ENCODE measurements at places on chromosomes 2 and 18.

- DNase-seq = no peak
Measured at GRCh38 chr2:130917006-130917688, 80.4 kb downstream of the ARHGEF4 start.

- no peak for DNase-seq
Measured at GRCh38 chr18:34857320-34857719, 147.2 kb downstream of the DTNA start.

- DNase-seq = peak; percentile 19
Measured at GRCh38 chr18:57353940-57354461, 1.6 kb downstream of the ST8SIA3 start.

GRCh38 chr18:25229081-25229480 is 122.9 kb downstream of the ZNF521 start:
- DNase-seq = no peak

- no peak for DNase-seq
Measured at GRCh38 chr2:209648714-209649113, 122.9 kb upstream of the UNC80 start.

DNA sequence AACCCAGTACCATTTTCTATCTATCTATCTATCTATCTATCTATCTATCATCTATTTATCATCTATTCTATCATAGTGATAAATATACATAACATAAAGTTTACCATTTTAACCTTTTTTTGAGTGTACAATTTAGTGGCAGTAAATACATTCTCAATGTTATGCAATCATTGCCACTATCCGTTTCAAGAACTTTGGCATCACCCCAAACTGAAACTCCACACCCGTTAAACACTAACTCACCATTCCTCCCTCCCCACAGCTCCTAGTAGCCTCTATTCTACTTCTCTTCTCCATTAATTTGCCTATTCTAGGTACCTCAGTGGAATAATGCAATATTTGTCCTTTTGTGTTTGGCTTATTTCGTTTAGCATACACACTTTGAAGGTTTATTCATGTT is 82.5 kb upstream of the KCNE4 start:
- DNase-seq = no peak

DNA sequence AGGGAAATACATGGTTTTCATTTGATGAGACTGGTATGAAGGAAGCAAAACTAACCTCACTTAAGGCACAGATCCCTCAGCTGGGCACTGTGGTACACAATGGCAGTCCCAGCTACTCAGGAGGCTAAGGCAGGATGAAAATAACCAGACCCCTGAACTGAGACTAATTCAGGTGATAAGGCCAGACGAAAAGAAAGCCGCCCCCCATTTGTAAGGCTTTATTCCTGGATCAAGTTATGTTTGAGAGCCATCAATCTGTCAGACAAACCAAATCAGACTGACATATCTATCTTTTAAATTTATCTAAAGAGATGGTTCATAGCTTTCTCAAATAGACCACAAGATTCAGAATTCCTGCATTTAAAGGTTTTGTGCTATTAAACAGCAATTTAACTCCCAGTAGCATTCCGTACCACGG is 4.1 kb downstream of the SRSF7 start:
- DNase-seq = no peak

GRCh38 chr2:160022162-160022561 is 40.3 kb downstream of the PLA2R1 start:
- DNase-seq = no peak

DNA sequence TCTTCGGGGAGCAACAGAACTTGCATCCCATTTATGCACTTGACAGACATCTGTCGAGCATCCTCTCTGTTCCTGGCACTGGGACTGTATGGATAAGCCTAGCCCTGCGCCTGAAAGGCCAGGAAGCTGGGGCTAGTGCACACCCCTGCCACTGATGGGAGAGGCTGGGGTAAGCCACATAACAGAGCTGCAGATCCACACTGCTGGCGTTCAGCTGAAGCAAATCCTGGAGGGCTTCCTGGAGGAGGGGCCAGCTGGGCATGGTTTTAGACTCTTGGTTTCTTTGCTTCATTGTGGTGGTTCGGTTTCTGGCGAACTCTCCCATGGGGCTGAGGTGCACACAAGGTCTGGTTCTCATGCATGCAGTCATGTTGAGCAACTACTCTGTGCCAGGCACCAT is 45.5 kb upstream of the FOSL2 start:
- DNase-seq = no peak

DNA sequence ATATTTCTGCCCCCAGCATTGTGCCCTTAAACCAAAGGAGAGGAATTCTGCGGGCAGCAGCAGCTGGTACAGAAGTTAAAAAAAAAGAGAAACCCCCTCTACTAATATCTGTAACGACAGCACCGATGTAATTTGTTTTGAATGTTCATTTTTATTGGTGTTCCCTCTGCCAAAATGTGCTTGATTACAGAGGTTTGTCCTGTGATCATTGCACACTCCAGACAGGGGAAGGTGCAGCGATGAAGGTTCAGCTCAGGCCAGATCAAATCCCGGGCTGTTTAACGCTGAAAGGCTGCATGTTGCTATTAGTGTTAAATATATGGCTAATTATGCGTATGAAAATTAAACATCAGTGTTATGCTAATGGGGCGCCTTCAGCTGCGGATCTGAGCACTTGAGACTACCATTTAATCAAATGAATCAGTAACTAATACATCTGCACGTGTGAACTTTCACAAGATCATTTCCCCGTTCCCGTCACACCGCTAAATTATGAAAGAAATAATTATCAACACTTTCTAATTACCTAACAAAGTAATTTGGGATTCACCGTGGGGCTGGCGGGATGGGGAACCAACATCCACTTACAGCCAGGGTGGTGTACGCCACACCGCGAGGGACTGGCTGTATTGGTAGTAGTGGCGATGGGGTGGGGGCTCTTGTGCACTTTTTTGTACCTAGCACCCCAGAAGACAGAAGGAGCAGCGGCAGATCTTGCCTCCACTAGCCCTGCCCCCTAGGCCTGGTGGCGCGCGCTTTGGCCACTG is 1.5 kb upstream of the DLX1 start:
- peak; percentile 21 for DNase-seq

GRCh38 chr2:237496428-237496827 is 9.4 kb downstream of the MLPH start:
- no peak for DNase-seq

- no peak for DNase-seq
Measured at GRCh38 chr2:40824278-40824677, 372.4 kb upstream of the SLC8A1 start.

GRCh38 chr2:30866974-30867373 is 59.7 kb upstream of the CAPN13 start:
- no peak for DNase-seq

DNA sequence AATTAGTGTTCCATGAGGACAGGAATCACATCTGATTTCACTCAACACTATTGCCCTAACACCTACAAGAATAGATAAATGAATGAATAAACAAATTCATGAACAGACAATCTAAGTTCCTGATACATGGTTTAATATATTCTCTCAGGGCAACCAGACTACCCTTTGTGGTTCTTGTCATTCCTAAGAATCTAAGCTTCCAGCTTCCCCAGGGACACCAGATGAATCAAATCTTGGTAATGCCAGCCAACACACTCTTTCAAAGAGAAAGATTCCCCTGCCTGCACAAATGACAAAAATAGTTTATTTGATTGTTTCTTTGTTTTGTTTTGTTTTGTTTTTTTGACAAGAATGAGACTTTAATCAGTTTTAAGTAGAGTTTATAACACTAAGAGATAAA is 237.5 kb upstream of the CHAC2 start:
- DNase-seq = no peak

DNA sequence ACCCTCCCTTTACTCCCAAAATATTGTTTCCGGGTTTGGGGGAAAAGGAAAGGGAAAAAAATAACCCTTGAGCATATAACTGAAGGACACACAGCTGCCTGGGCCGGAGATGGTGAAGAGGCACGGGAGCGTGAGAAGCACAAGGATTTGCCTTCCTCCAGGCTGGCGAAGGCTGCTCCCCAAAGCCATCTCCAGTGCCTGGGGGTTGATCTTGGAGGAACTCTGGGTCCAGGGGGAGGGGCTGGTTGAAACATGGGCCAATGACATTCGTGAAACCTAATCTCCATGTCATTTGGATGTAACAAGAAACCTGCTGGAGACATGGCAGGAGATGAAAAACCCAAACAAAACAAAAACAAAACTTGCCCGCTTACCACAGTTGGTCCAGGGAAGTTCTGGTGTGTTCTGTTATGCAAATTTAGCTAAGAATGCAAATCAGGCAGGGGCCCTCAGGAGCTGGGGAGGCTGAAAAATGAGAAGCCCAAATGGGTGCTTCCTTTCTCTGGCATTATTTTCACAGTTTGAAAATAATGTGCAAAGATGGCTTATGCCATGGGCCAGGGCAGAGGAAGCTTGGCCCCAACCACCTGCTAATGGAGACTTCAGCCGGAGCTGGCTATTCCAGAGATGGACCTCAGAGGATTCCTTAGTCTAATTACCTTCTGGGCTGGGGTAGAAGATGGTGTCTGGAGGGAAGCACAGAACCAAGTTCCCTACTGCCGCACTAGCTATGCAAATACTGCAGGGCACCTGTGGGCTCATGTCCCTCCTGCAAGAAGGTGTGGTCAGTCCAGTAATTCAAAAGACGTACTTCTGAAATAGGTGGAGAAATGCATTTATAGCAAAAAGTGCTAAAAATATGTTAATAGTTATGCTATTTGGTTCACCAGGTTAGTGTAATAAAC is 180.9 kb downstream of the BCL2 start:
- peak; percentile 55 for DNase-seq

GRCh38 chr2:232781765-232782164 is 5.4 kb upstream of the KCNJ13 start:
- DNase-seq = peak; percentile 43

GRCh38 chr2:198309673-198310280 is 505.4 kb downstream of the PLCL1 start:
- DNase-seq = peak; percentile 65

DNA sequence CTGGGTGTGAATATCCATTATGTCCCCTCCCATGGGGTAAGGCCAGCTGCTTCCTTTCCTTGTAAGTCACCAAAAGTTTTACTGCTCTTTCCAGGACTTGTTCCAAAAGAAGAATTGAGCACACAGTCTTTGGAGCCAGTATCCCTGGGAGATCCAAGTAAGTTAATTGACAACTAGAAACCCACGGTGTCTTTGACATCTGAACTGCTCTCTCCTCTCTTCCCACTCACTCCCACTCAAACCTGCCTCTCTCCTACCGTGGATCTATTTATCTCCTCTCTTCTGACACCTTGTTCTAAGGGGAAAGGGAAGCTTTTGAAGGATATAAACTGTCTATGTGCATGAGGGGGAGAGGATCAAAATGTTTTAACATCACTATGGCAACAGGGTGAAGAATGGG is 86.7 kb downstream of the VIT start:
- no peak for DNase-seq

GRCh38 chr18:24187049-24187448 is 48.2 kb downstream of the CABYR start:
- no peak for DNase-seq

DNA sequence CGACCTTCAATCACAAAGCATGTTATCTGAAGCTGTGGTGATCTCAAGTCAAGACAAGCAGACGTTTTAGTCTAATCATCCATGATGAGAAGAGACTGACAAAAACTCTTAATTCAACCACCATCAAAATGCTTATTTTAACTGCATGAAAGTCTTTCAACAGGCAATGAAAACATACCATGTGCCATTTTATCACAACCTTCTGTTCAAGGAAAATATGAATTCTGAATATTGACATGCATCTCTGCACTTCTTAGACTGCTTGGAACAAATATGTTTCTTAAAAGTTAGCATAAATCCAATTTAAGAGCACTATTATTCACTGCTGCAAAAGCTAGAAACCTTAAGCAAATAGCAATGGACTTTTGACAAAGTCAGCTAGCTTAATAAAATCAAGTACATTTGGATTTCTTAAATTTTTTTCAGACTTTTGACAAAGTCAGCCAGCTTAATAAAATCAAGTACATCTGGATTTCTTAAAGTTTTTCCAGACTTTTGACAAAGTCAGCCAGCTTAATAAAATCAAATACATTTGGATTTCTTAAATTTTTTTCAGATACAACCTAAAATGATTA is 70.9 kb downstream of the OLA1 start:
- DNase-seq = no peak

DNA sequence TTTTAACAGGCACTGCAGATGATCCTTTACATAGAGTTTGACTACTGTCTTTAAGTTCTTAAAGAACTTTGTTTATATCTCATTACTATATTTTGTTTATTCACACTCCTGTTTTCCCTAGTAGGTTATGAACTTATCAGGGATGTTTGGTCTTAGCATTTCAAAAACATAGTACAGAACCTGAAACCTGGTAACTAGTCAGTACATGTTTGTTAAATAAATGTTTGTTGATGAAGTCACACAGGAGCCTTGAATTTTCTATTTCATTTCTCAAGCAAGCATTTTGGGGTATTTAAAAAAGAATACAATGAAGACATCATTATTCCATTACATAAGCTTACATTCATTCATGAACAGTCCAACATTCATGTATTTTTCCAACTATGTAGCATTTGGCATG is 280.3 kb upstream of the ZSWIM2 start:
- no peak for DNase-seq

GRCh38 chr2:112136096-112136495 is 2.1 kb upstream of the FBLN7 start:
- DNase-seq = no peak

GRCh38 chr2:239211396-239212094 is 189.3 kb downstream of the HDAC4 start:
- DNase-seq = no peak

GRCh38 chr18:79427368-79428225 is 31.9 kb downstream of the NFATC1 start:
- no peak for DNase-seq

Data from activated CD4-positive, alpha-beta memory T cell treated with anti-CD3 and anti-CD28 coated beads for 36 hours (primary cell).